Renal cortical epithelial cell (primary cell): ENCODE measurements at places on chromosomes 13 and 19.

GRCh38 chr19:17484520-17485185, 14.3 kb downstream of the SLC27A1 start:
- DNase-seq: no peak

DNA sequence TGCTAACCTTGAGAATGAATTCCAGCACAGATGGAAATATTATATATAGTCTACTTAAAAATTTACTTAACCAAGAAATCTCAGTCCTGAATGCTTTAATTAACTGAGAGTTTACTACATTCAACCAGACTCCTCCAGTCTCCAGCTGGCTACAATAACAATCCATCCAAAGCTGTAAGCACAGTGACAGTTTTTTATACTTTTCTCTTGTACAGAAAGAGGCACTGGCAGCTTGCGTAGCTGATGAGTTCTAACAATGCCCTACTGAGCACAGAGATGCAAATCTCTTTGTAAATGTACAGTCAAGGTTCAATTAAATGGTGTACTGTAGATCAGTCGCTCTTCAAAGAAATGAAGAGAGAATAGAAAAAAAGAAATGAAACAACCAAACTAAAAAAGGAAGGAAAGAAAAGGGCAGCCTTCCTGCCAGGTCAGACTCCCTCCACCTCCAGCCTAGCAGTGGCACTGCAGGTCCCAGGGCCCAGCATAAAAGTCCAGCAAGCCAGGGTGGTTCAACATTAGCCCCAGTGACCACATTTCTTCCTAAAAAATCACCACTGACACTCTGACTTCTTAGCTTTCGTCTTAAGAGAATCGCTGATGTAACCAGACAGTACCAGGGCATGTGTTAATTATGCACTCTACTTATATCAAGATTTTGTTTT, 88.4 kb downstream of the SACS start:
- no peak for DNase-seq

DNA sequence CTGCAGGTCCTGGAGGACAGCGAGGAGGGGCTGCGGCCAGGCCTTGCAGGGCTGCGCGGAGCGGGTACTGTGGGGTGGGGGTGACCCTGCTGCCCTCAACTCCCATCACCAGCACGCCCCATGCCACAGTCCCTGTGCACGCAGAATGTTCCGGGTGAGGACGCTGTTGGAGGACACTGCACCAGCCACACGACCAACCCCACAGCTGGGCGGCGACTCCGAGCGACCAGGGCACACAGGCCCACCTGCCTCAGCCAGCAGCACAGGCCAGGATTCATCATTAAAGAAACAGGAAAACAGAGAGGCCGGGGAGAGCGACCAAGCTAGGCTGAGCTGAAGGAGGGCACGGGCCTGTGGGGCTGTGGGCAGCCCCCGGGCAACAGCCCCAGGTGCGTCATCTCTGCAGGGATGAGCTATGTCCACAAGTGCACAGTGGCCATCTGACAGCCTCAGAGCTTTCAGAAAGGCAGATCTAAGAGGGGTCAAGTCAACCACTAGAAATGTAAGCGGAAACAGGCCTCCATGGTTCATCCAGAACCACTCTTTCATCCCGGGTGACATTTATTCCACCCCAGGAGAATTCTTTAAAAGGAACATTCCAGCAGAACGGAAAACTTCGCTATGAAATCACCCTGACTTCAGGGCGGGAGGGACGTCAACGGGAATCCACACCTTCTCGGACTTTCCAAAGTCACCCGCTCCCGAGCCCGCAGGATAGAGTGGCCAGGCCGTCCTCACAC, 1.5 kb downstream of the GAS6 start:
- DNase-seq: peak; percentile 29

- peak; percentile 60 for DNase-seq
Observed at GRCh38 chr13:44273991-44274770, 99.4 kb upstream of the SERP2 start.

DNA sequence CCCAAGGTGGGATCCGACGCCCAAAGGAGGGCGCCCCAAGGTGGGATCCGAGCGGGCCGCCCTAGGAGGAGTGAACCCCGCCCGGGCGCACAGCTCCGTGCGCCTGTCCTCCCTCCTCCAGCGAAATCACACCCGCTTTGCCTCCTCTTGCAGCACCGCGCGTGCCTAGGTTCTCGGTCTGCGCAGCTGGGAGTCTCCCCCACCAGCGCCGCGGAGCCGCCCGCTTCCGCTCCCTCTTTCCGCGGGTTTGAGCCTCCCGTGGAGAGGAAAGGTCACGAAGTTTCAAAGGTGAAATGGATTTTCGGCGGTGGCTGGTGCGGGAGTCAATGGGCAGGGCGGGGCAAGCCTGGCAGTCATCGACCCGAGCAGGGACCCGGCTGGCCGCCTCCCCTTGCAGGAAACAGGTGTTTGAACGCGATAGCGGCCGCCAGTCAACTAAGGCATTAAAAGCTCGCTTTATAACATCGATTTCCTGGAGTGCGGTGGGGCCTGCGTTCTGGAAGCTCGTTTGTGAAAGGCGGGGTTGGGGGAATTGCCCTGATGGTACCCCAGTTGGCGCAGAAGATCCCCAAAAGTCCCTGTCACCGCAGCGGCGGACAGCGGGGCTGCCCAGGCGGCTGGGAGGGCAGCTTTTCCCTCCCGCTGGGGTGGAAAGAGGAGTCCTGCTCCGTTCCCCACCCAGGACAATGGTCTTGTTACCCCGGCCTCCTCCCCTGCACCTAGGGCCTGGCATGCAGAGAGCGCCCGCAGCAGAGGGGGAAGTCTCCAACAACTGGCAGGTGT, 9.0 kb upstream of the SOX1 start:
- no peak for DNase-seq

DNA sequence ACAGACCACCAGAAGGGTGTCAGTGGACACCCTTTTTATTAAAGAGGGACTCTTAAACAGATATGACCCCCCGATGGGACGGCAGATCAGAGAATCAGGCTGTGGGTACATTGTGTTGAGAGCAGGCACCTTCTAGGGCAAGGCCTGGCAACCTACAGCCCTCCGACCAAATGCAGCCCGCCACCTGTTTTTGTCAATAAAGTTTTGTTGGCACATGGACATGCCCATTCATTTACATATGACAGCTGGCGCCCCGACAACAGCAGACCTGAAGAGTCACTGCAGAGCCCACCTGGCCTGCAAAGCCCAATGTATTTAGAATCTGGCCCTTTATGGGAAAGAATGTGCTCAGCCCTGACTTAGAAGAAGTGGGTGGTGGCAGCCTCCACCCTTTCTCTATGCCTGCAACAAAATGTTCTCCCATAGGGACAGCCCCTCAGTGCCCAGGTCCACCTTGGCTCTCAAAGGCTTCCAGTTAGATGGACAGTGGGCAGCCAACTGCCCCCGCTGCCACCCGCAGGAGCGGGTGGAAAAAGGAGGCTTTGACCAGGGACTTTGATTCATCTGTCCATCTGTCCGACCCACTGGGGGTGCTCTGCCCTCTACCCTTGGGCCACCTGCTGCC, 184.9 kb downstream of the PTPRS start:
- no peak for DNase-seq

DNA sequence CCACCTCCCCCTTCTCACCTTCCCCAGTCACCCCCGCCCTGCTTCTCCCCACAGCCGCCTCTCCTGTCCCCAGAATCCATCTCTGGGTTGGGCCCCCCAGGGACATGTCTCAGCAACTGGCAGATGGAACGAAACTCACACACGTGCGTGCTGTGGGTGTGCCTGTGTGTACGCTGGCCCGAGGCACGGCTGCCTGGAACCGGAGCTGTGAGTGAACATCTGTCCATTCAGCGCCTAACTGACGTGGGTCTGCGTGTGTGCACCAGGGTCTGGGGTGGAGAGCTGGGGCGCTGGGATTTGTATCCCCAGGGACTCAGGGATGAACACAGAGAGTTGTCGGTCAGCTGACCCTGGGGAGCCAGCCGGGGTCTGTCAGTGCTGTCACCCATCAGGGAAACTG, 752 bp upstream of the HAS1 start:
- DNase-seq: no peak

GRCh38 chr19:30376826-30377425, 4.7 kb downstream of the ZNF536 start:
- DNase-seq: no peak

DNA sequence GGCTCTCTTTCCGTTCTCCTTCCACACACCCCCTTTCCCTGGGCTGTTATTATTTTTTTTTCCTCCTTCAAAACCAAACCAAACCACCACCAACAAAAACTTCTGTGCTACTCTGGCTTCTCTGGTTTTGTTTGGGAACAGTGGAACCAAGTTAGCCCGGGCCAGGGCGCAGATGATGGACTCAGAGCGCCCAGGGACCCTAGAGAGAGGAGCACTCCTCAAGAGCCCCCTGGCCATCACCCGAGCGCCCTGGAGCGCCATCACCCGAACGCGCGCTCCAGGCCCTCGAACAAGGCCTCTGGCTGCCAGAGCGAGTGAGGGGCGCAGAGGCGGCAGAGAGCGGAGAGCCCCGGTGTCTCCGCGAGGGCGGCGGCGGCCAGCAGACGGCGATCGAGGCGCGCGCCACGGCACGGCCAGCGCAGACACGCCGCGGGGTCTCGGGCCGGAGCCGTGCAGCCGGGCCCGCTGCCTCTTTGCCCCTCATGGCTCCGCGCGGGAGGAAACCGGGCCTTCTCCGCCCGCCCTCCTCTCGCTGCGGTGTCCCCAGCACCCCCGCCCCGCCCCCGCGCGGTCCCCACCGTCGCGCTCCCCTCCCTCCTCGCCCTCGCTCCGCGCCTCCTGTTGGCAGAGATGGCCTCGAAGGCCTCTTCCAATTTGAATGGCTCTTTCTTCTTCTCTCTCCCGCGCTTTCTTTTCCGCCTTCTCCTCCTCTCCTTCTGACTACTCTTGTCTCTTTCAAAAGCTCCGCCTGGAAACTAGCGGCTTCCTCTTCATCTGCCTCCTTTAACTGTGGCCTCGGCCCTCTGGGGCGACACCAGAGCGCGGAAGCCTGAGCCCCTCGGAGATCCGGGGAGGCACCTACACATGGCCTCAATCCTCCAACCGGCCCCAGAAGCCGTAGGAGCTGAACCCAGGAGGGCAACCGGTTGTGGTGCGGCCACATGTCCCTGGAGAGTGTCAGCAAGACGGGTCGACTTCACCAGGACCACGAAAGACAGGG, 4.1 kb upstream of the SOX1 start:
- no peak for DNase-seq

DNA sequence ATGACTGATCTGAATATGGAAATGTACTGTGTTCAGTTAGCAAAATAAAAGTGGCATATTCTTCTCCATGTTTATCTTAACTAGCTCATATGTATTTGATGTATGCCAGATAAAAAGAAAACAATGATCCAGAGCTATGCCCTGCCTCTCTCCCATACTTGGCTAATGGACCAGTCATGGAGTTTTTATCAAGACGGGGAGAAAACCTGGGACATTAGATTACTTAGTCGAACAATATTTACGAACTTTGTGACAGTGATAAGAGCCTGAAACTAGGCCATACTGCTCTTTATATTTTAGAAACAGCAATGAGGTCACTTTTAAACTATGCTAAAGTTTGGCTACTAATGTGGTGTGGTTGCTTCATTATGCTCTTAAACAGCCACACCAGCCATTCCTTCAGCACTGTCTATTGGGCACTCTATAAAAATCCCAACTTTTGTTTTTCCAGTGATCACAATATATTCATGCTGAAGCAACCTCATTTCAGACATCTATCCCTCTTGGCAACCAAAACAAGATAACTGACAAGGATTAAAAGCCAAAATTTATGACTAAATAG, 265.0 kb downstream of the FGF14 start:
- DNase-seq: no peak

- DNase-seq: peak; percentile 75
Observed at GRCh38 chr13:101892296-101892695, 439.8 kb downstream of the ITGBL1 start.

- no peak for DNase-seq
Observed at GRCh38 chr19:4712771-4713170, 10.9 kb downstream of the DPP9 start.
